ENCODE measurements at places on chromosomes 3 and 15.
A peak's percentile ranks its signal among the peaks of the same experiment; 100 is the strongest.

DNA sequence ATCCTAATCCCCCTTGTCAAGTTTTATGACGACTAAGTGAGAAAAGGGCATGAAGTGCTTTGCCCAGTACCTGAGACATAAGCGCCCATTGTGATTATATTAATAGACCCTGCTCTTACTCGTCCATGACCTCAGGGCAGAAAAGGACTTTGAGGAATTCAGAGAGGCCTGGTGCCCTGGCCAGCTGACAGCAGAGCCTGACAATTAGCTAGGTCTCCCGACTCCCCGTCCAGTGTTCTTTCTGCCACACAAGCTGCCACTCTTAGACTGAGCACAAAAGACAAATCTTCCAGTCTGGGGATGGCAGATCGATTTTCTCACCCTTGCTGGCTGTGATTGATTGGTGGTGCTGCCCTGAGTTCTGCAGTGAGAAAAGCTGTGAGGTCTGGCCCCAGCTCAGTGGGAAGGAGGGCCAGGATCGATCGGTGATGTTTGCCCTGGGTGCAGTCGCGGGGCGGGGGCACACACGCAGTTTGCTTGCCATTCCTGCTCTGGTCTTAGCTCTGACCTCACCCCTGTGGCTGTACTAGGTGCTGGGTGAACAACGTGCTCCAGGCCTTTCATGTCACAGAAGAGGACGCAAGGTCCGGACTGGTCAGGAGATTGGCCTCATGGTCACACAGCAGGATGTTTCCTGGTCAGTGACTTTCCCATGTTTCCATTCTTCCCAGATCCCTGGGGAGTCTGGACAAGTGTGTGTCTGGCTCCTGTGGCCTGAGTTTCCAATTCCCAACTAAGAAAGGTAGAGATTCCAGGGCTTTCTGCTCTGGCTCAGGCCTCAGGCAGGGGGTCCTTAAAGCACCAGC, 67.4 kb upstream of the TLE3 start:
- DNase-seq: no peak

DNA sequence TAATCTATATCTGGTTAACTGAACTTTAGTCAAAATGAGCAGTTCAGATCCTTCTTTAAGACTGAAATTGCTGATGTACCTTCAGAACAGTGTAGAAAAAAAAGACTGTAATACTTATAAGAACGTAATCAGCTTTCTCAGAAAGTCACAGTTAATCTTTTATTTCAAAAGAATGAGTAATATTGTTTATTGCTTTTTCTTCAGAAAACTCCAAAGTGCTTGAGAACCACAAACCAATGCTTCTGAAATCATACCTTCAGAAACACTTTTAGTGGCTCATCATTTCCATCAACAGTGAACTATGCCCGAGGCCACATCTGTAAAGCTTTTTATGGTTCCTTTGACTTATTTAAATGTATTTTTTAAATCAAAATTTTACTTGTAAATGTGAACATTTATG, 33.3 kb upstream of the CLASP2 start:
- DNase-seq: no peak

DNA sequence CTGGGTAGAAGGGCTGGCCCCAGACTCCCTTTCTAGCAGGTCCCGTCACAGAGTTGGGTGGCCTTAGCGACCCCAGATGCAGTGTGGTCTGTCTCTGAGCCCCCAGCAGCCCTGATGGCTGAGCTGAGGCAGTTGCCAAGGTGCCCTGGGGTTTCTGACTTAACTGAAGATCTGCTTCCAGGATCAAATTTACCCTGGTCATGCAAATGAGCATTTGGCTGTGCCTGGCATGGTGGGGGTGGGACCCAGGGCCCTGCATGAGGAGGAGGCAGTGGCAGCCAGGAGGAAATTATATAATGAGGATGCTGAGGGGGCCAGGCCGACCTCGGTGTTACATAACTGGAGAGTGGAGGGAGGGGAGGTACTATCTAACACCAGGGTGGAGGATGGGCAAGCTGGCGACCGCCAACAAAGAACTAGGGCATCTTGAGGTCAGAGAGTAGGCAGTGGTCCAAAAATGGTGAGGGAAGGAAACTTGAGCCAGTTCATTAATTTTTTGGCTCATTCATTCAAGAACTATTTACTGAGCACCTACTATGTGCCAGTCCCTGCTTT, 16.4 kb downstream of the PLEKHO2 start:
- DNase-seq: no peak

- DNase-seq: no peak
Measured at GRCh38 chr3:62562017-62562416, 188.7 kb upstream of the FEZF2 start.

- DNase-seq: no peak
Measured at GRCh38 chr15:28110481-28110881, 11.4 kb upstream of the OCA2 start.

DNA sequence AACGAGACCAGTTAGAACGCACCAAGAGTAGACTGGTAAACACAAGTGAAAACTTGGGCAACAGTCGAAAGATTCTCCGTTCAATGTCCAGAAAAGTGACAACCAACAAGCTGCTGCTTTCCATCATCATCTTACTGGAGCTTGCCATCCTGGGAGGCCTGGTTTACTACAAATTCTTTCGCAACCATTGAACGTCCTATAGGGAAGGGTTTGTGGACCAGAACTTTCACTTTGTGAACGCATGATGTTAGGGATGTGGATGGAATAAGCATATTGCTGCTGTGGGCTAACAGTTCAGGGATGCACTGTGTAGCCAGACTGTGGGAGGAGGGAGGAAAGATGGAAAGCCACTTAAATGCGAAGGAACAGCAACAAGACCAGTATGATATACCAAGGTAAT, 34.9 kb upstream of the TBC1D23 start:
- no peak for DNase-seq

DNA sequence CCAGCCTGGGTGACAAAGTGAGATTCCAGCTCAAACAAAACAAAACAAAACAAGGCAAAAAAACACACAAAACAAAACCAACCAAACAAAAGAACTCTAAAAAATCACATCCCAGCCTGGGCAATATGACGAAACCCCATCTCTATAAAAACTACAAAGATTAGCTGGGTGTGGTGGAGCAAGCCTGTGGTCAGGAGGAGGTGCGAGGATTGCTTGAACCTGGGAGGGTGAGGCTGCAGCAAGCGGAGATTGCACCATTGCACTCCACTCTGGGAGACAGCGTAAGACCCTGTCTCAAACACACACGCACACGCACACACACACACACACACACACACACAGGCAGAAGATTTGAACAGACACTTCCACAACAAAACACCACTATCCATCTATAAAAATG, 99.6 kb downstream of the SHQ1 start:
- no peak for DNase-seq

DNA sequence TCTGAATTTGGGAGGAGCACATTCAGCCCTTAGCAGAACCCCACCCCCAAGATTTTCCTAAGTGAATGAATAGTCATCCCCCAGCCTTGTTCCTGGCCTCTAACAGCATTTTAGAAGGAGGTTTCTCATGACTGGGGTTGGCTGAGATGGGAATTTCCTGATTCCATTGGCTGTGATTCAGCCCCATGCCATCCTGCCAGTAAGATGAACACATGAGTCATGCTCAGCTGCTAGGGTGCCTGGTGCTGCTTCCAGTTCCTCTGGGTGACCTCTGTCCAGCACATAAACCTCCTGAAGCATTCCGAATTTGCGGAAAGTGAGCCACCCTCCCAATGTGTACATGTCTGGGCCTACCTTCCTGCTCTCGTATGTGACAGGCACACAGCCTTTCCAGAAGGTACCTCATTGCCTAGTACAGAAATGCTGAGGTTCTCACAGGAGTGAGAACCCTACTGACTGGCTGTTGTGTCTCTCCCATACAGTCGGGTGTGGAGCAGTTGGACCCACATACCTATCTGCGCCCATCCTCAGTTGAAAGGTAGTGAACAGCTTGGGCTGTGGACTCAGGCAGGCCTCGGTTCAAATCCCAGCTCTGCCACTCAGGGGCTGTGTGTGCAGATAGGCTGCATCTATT, 91.7 kb downstream of the APBA2 start:
- DNase-seq: no peak

GRCh38 chr15:27549746-27550145, 549.4 kb downstream of the OCA2 start:
- DNase-seq: peak; percentile 32

- no peak for DNase-seq
Measured at GRCh38 chr3:16257309-16257708, 7.4 kb downstream of the DPH3 start.

- DNase-seq: no peak
Measured at GRCh38 chr3:36923523-36923943, 21.3 kb downstream of the TRANK1 start.

- no peak for DNase-seq
Measured at GRCh38 chr3:113183748-113184661, 27.4 kb upstream of the BOC start.

DNA sequence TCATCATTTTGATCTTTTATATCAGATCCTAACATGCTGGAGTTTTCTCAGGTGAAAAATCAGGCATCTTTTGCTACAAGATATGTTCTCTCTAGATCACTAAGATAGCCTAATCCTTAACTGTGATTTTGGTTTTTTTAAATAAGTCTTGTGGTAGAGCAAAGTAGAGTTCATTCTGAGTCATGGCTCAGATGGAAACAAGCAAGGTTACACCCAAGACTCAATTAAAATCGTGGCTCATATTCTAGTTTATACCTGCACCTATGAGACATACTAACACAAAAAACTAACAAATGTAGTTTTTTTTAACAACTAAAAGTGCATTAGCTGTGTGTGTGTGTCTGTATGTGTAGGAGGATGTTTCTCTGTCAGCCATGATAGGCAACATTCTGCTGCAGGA, 428.2 kb downstream of the NLGN1 start:
- DNase-seq: no peak

GRCh38 chr15:36863570-36863969, 236.8 kb downstream of the MEIS2 start:
- DNase-seq: no peak

DNA sequence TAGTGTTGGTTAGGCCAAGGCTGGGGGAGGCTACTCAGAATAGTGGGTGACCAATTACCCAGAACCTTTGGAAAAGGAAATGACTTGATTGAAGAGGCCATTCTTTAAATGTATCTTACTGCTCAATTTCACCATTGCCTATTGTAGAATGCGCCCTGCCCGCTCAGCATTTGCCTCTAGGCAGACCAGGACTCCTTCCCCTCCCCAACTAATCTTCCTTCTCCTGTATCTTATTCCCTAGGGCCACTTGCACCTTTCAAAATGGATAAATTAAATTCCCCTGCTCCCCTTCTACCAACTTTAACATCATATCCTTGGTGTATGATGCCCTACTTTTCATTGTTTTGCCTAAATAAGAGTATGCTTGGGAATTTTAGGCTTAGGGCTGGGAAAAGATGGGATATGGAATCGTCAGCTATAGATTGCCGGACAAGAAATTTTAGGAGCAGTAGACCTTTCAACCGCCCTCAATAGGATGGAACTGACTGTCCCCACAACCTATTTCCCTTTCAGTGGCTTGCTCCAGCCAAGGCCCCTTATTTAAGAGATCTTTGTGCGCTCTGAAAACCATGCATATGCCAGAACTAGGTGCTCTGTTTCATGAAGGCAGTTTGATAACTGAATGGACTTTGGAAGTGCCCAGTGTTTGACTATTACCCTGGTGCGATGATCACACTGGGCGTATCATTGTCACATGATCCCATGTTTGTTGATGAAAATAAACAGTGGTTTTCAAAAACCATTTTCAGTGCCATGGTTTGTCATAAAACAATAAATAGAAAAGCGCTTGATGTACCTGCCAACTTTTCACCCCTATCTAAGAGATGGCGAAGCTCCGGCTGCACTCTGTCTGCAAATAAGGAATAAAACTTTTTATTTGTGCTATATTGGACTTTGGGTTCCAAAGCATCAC, 74.3 kb upstream of the TSEN2 start:
- no peak for DNase-seq

DNA sequence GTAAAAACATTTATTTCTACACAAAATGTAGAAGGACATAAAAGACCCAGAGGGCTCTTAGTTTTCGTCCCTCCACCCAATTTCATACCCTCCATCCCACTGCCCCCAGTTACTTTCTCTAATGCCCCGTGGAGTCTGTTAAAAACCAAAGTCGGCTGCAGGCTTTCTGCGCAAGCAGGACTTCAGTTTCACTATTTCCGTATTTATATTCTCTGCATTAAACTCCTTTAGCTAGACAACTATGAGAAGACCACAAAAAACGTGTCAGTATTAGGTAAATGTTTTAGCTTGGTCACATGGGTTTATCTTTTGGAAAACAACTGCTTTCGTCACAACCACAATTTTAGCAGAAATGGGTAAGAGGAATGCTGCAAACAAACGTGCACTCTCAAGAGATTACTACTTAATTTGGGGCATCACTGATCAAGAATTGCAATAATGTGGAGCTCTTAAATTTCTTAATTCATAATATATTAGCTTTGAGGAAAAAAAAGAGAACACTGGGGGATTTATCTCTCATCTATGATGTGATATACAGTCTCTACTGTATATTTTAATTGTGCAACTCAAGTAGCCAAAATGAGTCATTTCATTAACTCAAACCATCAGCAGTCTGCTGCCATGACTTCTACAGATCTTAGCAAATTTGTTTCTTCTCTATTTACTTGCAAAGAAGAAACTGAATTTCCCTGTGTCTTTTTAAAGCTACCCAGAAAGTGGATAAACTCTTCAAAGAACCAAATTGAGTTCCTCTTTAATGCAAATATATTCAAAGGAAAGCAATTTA, 740 bp upstream of the NSMCE3 start:
- DNase-seq: no peak

- peak; percentile 83 for DNase-seq
Measured at GRCh38 chr15:50051811-50052419, 67.1 kb downstream of the ATP8B4 start.

GRCh38 chr3:26004172-26004571, 214.3 kb downstream of the OXSM start:
- no peak for DNase-seq

- no peak for DNase-seq
Measured at GRCh38 chr3:193124861-193125260, 116.2 kb upstream of the PLAAT1 start.

DNA sequence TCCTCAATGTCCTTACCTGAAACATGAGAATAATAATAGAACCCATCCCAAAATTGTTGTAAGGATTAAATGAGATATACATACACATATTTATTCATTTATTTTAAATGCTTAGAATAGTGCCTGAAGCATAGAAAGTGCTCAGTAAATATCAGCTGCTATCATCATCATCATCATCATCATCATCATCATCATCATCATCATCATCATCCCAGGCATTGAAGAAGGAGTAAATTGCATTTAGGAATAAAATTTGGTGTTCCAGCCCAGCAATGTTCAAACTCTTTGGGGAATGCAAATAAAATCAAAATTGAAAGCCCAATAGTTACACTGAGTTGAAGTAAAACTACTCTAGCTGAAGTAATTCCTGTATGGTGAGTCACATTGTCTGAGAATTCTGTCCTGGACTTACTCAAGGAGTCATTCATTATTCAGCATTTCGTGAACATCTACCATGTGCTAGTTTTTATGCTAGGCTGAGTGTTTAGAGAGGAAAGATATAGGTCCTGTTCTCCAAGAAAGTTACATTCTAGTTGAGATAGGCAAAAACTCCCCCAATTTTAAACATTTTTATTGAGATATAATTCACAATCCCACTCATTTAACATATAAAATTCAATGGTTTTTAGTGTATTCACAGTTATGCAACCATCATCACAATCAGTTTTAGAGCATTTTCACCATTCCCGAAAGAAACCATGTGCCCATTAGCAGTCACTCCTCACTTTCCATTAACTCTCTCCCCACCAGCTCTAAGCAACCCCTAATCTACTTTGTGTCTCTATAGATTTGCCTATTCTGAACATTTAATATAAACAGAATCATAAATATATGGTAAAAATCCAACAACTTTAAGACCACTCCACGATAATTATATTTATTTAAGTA, 107.2 kb downstream of the FRMD5 start:
- DNase-seq: peak; percentile 71

- DNase-seq: no peak
Measured at GRCh38 chr3:131353016-131353877, 28.3 kb upstream of the NUDT16 start.

GRCh38 chr15:83653288-83653638, 660 bp upstream of the ADAMTSL3 start:
- DNase-seq: no peak

All from muscle of back (tissue), 13 donors.